NCI-H524 (cell line): ENCODE measurements at places on chromosomes 4 and X.

DNA sequence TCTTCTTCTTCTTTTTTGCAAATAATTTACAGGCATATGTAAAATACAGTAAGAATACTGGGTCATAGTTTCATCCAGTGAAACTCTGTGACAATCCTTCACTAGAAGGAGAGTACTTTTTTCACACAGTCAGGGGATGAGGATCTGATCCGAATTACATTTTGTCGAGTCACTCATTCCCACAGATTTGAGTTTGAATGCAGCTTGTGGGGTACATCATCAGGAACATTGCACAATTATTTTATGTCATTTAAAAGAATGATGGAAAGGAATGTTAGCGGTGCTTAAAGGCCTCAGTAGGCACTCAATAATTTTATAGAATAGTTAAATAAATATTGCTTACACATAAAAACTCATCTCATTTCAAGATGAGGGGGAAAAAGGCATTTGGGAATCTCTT, 88.6 kb downstream of the CHRNA9 start:
- no peak for DNase-seq

- DNase-seq: no peak
Observed at GRCh38 chr4:105414316-105414715, 59.5 kb downstream of the PPA2 start.

- DNase-seq: no peak
Observed at GRCh38 chr4:122044501-122044900, 92.6 kb upstream of the TRPC3 start.

DNA sequence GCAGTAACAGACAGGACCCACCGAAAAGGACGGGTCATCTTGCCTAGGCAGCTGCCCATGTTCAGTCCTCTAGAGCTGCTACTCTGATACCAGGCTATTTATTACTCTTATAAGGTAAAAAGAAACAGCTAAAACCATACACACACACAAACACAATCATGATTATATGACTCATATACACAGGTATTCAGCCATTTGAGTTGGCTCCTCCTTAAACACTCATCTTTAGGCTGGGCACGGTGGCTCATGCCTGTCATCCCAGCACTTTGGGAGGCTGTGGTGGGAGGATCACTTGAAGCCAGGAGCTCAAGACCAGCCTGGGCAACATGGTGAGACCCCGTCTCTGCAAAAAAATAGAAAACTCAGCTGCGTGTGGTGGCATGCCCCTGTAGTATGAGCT, 76.6 kb downstream of the F11 start:
- no peak for DNase-seq

DNA sequence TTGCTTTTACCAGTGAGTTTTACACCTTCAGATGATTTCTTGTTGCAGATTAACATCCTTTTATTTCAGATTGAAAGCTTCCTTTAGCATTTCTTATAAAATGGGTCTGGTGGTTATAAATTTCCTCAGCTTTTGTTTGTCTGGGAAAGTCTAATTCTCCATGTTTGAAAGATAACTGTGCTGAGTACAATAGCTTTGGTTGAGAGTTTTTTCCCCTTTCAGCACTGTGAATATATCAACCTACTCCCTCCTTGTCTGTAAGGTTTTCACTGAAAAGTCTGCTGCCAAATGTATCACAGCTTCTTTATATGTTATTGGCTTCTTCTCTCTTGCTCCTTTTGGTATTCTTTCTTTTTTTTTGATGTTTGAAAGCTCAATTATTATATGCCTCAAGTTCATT, 53.5 kb upstream of the ACTRT1 start:
- no peak for DNase-seq

DNA sequence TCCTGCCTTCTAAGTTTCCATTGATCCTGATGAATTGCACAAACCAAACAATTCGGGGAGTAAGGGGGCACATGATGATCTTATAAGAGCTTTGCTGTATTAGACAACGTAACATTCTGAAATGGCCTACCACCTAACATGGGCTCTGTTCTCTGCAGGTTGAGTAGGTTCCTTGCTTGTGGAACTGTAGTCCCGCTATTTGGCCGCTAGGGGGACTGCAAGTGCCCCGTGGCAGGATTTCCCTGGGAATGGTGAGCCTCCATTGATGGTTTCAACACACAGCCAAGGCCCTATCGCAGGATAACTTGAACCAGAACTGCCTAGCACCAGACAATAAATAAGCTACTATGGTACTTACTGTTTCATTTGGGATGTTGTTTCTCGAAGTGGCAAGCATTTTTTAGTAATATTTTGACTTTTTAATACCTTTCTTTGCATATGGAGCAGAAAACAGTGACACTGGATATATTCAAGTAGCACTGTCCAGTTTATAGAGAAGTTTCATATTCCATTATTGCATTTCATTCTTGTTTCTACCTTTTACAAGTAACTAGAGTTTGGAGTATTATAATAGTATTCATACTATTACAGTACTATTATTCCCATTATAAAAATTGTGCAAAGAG, 11.9 kb downstream of the AR start:
- DNase-seq: peak; percentile 26

DNA sequence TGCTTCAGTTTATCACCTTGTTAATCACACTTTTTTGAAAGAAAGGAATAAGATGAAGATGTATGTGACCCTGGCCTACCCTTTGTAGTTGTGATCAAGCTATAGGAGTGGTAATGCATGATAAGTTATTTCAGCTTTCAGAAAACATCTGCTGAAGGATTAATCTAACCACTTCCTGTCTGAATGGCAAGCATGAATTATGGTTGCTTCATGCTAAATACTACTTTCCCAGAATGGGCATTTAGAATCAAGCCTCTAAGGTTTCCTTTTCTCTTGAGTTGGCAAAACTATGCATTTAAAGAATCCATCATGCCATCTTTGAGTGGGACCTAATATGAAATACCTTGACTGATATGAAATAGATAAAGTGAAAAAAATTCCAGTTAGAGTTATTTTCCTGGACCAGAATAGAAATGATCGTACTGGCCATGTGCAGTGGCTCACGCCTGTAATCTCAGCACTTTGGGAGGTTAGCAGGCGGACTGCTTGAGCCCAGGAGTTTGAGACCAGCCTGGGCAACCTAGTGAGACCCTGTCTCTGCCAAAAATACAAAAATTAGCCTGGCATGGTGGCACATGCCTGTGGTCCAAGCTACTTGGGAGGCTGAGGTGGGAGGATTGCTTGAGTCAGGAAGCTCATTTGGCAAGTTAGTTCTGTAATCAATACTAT, 59.1 kb downstream of the ANXA3 start:
- no peak for DNase-seq

GRCh38 chr4:7172508-7172907, 19.8 kb upstream of the SORCS2 start:
- DNase-seq: no peak

GRCh38 chrX:155068165-155068564, 2.8 kb downstream of the CMC4 start:
- DNase-seq: no peak

GRCh38 chr4:108917255-108917654, 154.4 kb upstream of the ETNPPL start:
- DNase-seq: no peak

DNA sequence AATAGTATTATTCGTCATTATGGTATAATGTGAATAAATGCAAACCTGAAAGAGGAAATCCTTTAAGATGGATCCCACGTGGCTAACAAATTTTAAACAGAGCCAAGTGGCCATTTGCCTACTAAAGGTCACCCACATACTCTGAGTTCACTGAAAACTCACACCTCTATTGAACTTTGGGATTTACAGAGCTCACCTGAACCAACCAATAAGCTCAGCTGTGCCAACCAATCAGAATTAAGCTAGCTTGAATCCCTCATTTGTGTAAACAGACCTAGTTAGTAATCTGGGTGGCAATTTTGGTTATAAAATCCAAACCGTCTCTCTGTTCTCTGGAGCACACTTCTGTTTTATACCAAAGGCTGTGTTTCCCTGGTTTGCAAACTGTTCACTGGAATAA, 5.4 kb upstream of the NUDT9 start:
- no peak for DNase-seq

GRCh38 chr4:142164767-142165500, 528.6 kb downstream of the IL15 start:
- no peak for DNase-seq

- no peak for DNase-seq
Observed at GRCh38 chrX:13188731-13189309, 131.0 kb downstream of the ATXN3L start.

DNA sequence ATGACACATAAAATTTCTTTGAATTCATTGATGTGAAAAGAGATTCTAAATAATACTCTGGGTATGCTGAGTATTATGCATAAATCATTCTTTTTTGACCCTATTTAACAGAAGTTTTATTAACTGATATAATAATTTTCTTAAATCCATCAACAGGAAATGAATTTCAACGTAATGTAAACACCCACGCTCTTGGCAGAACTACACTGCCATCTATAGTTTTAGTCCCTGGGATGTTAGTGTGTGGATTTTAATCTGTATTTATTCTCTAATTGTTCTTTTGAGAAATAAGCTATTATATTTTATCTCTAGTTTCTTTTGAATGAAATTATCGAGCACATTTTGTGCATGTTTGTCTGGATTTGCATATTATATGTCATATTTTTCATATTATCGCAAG, 666.8 kb upstream of the NDST4 start:
- DNase-seq: no peak

DNA sequence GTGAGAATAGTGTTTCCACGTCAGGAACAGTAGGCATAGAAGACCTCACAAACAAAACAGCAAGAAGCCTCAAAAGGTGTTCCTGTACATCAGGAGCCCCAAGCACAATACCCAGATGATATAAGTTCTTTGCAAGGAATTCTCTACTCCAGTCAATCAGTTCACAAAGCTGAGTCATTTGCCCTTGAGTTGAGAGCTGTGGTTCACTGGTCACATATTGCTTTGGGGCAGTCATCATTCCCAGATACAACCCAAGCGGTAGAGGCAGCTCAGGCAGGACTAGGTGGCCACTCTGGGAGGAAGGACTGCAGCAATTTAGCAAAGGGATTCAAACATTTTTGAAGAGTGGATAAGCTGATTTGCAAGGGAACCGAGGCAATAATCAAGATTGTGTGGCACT, 551.5 kb upstream of the ZFP42 start:
- no peak for DNase-seq

- no peak for DNase-seq
Observed at GRCh38 chr4:30755346-30755745, 35.2 kb downstream of the PCDH7 start.

- DNase-seq: no peak
Observed at GRCh38 chr4:145507636-145508035, 26.0 kb downstream of the SMAD1 start.

DNA sequence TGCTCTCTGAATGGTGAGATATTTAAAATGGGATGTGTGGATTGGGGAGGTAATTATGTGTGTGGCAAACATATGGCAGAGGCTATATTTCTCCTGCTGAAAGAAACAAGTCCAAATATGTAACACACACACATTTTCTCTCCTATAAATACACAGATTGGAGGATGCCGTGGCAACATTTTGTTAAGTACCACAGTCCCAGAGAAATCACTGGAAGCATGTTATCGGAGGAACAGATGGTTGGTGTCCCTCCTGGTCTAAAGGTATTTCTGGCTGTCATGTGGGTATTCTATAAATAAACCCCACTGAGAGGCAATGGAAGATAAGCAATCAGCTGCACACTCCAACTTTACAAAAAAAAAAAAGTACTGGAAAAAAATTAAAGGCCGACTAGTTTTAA, 528.3 kb upstream of the BOD1L1 start:
- peak; percentile 32 for DNase-seq
